RWPE1 (cell line): ENCODE measurements at places on chromosomes 4 and X.

DNA sequence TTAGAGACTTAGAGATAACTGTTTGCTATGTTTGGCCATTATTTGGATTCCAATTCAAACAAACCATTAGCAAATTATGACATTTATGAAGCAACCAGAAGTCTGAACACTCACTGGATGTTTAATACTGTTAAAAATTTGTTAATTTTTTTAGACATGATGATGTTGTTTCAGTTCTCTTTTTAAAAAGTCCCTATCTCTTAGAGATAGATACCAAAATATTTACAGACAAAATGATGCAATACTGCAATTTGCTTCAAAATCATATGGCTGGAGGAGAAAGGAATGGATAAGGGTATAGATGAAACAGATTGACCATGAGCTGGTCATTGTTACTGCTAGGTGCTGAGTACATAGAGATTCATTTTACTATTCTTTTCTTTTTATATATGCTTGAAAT lies 534.6 kb downstream of the BCOR start:
- DNase-seq = no peak

DNA sequence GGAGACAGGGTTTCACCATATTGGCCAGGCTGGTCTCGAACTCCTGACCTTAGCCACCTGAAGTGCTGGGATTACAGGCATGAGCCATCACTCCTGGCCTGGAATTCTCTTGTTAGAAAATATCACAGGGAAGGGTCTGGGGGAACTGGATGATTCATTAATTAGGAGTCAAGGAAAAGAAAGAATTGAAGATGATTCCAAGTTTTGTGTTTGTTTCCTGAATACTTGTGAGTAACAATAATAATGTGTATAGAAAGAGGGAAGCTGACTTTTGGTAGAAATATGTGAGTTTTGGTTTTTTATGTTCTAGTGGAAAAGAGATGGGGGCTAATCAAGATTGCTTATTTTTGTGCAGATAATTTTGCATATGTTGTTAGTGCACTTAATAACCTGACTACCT lies 77.3 kb upstream of the CLNK start:
- no peak for DNase-seq

DNA sequence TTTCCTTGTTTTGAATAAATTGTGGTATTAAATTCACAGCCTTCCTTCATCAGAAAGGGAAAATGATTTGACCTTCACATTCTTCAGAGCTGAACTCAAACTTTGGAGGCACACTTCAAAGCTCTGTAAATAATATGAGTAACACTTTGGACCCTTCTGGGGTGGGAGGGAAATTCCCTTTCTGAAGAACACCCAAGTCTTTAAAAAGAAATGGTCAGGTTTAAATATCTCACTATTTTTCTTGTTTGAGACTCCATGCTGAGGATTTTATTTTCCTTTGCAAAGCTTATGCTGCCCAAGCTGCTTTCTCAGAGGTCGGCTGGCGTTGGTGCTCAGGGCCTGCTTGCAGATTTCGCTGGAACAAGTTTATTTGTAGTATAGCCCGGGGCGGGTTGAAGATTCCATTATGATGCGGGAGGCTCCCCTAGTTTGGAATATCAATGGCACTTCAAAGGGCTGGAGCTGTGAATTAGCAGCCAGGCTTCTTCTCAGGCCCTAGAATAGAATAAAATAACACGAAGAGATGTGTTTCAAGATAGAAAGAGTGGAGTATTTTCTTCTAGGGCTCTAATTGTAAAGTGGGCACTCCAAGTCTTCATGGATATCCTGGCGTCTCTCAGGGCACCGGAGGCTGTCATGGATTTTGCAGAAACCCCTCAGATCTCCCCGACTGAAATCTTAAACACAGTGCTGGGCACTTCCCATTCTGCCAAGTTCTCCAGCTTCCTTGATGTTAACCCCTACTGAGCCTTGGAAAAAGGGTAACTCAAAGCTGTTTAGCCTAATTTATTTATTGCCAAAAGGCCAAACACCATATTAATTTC lies 315.6 kb downstream of the GPAT3 start:
- DNase-seq = no peak

GRCh38 chr4:53932796-53933610 lies 131.4 kb downstream of the CHIC2 start:
- DNase-seq = no peak

DNA sequence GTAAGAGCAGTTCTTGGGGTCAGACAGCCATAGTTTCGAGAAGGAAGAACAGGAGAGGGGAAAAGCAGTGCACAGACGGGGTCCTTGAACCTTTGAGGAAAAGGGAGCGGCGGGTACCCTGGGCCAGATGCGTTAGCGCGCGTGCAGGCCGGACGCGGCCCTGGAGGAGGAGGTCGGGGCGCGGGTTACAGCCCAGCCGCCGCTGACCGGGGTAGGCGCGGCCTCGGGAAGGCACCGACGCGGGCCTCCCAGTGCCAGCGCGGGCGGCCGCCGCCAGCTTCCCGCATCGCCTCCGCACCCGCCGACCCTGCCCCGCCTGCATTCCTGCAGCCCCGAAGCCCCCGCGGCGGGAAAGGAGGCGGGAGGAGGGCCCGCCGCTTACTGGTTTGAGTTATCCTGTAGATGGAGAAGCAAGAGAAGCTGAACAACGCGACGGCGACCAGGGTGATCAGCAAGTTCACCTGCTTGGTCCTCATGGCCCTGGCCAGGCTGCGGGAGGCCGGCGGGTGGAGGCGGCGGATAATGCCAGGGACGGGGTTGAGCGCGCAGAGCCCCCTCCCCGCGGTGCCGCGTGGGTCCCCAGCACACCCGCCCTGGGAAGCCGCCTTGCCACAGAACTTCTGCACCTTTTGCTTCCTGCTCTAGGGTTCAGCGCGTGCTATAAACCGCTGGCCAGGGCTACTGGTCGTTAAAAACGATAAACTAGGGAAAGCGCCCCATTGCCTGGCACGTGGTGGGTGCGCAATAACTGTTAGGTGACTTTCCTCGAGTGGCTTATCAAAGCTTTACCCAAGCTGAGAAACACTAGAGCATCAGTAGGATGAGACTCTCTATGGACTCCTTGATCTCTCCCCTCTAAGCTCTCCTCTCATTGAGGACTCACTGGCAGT lies at the start of gene MGAT4D:
Gene MGAT4D (minus strand): TSS at position 547 of the 890 bp plus-strand sequence. CDS start 71 bp downstream, at position 476.
- no peak for DNase-seq

GRCh38 chrX:16458208-16458607 lies 191.8 kb upstream of the S100G start:
- DNase-seq = no peak

- DNase-seq = no peak
Observed at GRCh38 chr4:47238667-47239066, 207.3 kb downstream of the GABRB1 start.

- DNase-seq = no peak
Observed at GRCh38 chrX:119235051-119235511, 1.0 kb upstream of the PGRMC1 start.

DNA sequence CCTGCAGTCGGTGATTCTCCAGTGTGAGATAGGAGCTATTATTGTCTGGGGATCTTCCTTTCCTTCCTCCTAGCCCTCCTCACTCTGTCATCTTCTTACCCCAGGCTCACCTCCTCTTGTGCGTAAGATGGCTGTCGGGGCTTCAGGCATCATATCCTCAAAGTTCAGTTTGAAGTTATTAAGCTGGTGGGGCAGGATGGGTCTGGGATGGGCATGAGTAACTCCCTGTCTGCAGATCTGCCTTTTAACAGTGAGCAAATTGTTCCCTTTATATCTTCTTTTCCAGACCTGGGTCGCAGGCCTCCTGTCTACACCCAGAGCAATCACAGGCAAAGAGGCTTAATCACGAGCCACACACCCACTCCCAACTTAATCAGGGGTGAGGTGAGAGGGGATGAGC lies 900 bp upstream of the MTMR1 start:
- no peak for DNase-seq

DNA sequence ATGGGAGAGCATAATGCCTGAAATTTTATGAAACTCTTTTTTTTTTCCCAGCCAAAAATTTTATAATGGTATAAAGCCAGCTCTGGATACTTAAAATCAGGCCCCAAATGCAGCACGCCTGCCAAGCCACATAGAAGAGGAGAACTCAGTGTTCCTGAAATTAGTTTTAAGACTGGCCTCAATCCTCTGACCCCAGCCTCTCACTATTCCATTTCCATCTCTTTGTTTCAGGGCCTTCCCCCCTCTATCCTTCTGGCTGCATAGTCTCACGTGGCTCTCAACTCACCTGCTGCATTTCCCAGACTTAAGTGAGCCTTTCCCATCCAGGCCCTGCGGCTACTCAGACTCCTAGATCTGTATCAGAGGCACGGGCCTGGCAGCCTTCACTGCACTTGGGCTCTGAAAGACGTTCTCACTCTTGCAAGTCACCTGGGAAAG lies 5.2 kb upstream of the CBR4 start:
- DNase-seq = no peak

DNA sequence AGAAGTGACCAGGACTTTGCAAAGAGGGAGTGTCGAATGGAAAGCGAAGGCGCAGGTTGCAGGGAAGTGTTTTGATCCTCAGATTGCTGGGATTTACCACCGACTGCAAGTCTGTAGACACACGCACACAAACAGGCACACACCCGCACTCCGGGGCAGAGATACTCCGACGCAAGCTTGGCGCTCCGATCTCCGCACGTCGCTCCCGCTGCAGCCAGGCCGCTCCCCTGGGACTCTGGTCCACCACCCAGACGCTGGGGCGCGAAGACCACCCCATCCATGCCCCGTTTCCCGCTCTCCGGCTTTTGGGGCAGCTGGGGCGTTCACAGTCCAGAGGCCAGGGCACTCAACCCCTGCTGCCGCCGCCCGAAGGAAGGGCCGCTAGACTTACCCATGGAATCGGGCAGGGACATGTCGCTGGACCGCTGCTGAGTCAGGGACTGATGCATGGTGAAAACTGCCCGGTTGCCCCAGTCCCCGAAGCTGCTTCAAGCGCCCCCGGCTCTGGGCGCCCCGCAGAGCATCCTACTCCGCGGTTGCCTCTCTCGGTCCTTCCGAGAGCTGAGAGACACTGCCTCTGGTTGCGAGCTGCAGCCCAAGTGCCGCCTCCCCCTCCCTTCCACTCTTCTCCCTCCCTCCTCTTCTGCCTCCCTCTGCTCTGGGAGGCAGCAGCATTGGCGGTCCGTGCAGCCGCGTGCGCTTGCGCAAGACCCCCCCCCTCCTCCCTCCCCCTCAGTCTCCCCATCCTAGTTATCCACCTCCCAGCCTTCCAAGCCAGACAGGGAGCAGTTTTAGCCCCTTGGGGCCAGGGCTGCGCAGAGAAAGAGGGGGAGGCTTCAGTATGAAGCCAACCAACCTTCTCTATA lies at the start of gene TMEM255A:
Gene TMEM255A (minus strand): TSS at position 601 of the 866 bp plus-strand sequence. CDS start 152 bp downstream, at position 449.
- no peak for DNase-seq

GRCh38 chr4:165839615-165840333 lies 33.3 kb upstream of the TLL1 start:
- DNase-seq = no peak

- no peak for DNase-seq
Observed at GRCh38 chr4:139736661-139737060, 71.0 kb downstream of the MGST2 start.

DNA sequence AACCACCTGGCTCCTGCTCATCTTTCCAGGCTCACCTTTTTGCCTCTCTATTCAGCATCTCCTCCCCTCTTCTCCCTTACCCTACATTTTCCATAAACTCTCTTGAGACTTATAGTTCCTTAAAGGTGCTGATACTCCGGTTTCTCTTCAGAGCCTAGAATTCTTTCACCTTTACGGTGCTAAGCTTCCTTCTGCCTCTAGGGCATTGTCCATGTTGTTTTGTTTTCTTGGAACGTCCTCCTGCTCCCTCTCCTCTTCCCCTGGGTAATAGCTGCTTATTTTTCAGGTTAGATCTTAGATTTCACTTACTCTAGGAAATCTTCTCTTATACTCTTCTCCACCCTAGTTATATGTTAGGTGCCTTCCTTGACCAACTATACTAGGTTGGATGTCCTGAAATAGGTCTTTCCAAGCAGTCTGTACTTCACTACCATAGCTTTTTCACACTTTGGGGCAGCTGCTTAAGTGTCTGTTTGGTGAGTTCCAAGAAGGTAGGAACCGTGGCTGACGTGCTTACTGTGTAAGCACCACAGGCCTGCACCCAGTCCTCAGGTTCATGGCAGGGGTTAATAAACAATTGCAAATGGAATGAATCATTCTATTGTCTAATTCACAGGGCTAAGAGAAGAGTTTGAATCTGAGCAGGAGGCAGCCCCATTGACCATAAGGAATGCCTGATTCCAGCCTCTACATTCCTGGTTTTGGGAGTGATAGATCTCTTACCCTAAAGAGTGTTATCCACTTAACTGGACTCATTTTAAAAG lies 227.5 kb downstream of the MGST2 start:
- DNase-seq = no peak

- no peak for DNase-seq
Observed at GRCh38 chr4:55491486-55491885, 55.2 kb downstream of the CLOCK start.

DNA sequence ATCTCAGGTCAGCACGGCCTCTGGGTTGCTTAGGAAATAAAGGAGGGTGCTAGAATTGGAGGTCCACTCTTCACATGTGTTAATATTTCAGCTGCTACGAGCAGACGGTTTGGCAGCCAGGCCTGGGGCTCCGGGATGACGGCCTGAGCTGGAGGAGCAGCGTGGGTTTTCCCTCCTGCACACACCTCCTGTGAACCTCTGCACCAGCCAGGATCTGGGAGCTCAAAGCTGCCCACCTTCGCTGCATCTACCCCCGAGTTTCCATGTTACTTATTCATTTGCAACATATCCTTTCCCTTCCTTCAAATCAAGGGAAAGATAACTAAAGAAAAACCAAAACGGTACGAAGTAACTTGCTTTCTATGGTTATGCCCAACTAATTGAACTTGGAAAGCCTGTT lies 13.6 kb downstream of the STOX2 start:
- no peak for DNase-seq

DNA sequence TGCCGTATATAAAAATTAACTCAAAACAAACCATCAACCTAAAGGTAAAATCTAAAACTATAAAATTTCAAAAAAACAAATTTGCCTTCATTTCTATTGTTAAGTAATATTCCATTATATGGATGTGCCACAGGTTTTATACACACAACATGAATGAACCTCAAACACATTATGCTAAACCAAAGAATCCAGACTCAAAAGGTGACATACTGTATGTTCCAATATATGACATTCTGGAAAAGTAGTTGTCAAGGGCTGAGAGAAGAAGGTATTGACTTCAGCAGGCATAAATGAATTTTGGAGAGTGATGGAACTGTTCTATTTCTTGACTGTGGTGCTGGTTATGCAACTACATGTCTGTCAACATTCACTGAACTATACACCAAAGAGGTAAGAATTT lies 56.6 kb downstream of the CNOT6L start:
- no peak for DNase-seq
